Fibroblast of pulmonary artery (primary cell): ENCODE measurements at places on chromosomes 2 and 18.

- peak; percentile 64 for DNase-seq
Observed at GRCh38 chr18:47944972-47945852, 14.8 kb upstream of the SMAD2 start.

GRCh38 chr18:7822435-7823331 is 255.6 kb downstream of the PTPRM start:
- DNase-seq: peak; percentile 17

DNA sequence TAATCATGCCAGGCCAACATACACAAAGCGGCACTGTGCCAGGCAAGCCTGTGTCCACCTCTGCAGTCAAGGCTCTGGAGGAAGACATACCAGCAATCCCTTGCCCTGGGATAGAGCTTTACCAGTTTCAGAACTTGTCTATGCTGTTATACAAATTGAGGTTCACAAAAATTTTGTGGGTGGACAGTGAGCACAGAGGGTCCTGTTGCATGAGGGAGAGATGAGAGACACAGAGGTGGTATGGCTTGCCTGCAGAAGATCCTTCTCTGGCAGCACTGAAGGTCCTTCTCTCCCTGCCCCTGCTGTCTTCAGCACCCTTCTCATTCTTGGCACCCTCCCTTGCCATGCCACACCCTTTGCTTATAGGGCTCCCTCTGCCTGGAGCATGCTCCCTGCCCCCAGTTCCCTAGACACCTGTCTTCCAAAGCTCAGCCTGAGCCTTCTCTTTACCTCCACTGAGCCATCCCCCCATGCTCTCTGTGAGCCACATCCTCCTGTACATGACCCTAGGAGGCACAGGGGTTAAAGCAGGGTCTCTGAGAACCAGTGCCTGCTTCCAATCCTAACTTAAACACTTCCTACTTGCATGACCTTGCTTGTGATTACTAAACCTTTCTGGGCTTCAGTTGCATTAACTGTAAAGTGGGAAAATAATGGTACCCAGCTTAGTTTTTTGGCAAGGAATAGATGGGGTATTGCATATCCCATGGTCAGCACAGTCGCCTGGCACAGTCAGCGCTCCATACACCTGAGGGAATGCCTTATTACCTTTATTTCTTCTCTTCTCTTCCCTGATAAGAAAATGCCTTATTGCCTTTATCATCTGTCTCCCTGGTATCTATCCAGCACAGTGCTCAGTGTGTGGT is 857 bp downstream of the FABP1 start:
- DNase-seq: no peak

GRCh38 chr2:109474319-109474825 is 139.4 kb downstream of the SEPTIN10 start:
- no peak for DNase-seq

- no peak for DNase-seq
Observed at GRCh38 chr2:39065616-39066015, 55.2 kb downstream of the SOS1 start.

DNA sequence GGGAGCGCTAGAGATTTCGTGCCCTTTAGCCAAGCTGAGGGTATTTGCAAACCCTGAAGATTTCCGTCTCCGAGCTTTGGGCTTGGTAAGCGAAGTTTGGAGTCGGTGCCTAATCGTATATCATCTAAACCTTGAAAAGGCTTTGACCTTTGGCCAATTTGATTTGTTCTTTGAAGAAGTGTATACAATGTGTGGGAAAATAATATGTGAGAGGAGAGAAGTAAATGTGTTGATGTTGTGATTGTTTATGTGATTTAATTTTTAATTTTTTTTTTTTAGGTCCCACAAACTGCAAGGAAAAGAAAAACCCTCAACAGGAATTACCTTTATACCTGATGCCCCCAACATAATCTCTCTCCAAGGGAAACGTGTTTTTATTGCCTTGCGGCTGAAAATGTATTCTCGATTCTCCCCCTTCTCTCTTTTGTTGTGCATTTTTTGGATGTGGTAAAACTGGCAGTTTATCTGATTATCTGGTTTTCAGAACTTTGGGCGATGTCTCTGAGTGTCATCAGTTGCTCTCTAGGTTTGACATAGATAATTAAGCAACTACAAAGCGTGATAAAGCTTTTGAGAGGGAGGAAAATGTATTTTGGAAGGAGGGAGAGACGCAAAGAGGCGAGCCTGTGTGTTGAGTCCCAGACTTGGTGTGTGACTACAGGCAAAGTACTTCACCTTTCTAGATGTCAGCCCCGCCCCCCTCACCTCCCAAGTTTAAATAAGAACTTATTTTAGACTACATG is 912 bp upstream of the FBXO11 start:
- DNase-seq: no peak

GRCh38 chr18:59954755-59955156 is 55.0 kb downstream of the PMAIP1 start:
- DNase-seq: peak; percentile 12

GRCh38 chr2:231522418-231523180 is 7.6 kb downstream of the NMUR1 start:
- DNase-seq: peak; percentile 71

GRCh38 chr2:45739796-45740485 is 88.5 kb downstream of the PRKCE start:
- no peak for DNase-seq

- DNase-seq: no peak
Observed at GRCh38 chr2:112923967-112924338, 13.0 kb downstream of the IL37 start.
